COR-L47 (cell line): ENCODE measurements at places on chromosomes 7 and 10.
A peak's percentile ranks its signal among the peaks of the same experiment; 100 is the strongest.

- no peak for DNase-seq
These were observed 128.1 kb downstream of the ZNF438 start for GRCh38 chr10:30903397-30904138.

- DNase-seq = no peak
These were observed 134.1 kb downstream of the SPAG6 start for GRCh38 chr10:22479419-22479818.

GRCh38 chr7:103075337-103075918 lies 488 bp downstream of the ARMC10 start:
- DNase-seq = peak; percentile 32

- DNase-seq = no peak
These were observed 63.5 kb downstream of the CAMK1D start for GRCh38 chr10:12412666-12413368.

DNA sequence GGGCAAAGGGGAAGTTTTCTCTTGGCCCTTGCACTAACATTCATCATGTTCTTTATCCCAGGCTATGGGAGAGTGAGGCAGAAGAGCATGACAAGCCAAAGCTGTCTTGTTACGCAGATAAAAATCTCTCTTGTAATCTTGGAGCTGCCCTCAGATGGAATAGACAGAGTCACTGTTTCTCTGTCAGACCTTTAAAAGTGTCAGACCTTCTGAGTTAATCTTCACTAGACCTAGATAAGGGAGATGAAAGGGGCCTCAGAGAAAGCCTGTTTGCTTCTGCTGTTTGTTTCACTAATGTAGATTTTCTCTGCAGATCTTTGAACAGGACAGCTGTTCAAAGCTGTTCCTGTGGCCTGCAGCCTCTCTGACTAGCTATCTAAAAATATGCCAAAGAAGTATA lies 112.9 kb downstream of the KIF20B start:
- DNase-seq = no peak

DNA sequence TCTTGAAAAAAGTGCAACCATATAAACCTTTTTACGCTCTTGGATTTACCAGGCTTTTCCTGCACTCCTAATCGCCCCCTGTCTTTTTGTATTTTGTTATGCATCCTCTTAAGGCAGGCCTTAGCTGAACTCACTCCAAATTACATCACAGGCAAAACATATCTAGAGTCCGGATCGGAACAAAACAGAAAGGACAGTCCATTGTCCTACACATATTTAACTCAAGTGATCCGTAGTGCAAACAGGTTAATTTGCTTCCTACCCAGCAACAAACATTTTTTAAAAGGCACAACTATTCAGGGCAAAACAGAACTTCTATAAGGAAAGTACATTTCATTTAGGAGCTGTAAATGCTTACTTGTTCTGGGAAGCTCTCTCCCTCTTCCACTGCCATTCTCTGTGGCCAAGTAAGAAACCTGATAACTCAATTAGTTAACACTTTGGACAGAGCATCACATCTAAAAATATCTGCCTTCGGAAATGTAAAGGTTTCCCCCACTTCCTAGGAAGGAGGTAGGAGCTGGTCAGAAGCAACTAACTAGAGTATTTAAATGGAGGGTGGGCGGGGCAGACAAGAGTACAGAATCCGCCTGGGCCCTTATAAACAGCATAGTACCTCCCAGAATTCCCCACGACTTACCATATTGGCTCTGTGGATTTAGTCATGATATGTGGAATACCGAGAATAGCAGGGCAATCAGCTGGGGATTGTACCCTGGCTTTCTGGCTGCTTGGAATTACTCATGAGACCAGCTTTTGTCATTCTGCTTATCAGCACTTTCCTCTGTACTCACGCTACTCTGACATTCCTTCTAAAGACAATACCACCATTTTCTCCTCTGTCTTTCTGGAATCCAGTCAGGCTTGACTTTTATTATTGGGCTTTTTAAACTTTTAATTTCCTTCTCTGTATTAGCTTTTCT lies 89.5 kb downstream of the ANK3 start:
- DNase-seq = no peak

- DNase-seq = no peak
These were observed 191.1 kb upstream of the LRGUK start for GRCh38 chr7:133936074-133936473.
